Stimulated activated CD8-positive, alpha-beta memory T cell treated with anti-CD3 and anti-CD28 coated beads, Interleukin-15, amount 100 ng/mL, for 1 hour (primary cell): ENCODE measurements at places on chromosomes 16 and 17.

- DNase-seq = no peak
Observed at GRCh38 chr16:73483934-73484711, 436.2 kb upstream of the ZFHX3 start.

DNA sequence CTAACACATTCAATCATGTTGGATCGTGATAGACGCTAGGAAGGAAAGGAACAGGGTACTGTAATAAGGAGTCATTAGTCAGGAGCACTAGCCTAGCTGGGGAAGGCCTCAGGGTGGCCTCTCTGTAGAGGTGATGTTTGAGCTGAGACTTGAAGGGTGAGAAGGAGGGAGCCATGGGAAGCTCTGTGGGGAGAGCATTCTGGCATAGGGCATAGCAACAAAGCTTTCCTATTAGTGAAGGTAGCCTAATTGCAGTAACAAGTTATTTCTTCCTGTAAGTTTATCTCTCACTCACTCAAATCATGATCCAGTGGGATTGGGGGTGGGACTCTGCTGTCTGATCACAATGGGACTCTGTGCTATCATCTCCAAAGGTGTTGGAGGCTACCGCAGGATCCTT lies 16.1 kb downstream of the PLCG2 start:
- no peak for DNase-seq

DNA sequence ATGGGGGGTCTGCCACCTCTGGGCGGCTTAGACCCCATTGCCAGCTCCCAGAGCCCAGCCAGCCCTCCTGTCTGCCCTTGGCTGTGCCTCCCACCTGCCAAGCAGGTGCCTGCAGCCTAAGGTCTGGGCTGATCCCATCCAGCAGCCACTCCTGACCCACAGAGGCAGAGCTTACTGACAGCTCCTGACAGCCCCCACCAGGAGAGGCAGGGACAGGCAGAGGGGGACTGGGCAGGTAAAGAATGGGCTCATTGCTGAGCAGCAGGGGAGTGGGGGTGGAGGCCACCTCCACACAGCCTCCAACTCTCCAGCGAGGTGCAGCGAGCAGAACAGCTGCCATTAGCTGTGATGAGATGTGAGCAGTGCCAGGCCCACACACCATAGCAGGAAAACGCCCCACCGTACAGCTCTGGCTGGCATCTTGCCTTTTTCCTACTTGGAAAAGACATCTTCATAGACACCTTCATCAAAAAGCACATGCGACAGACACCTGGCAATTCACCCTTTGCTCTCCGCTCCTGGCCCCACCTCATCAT lies 164.4 kb downstream of the C16orf78 start:
- DNase-seq = no peak

GRCh38 chr17:81524865-81525159 lies 3.4 kb upstream of the FSCN2 start:
- DNase-seq = no peak

- no peak for DNase-seq
Observed at GRCh38 chr17:76053246-76054111, 18.8 kb downstream of the SRP68 start.
